ENCODE measurements at places on chromosomes 4 and X. TPM values are rescaled to one million over a fixed set of nuclear protein-coding genes. Genes with fewer than 3 reads are reported as not detected.

DNA sequence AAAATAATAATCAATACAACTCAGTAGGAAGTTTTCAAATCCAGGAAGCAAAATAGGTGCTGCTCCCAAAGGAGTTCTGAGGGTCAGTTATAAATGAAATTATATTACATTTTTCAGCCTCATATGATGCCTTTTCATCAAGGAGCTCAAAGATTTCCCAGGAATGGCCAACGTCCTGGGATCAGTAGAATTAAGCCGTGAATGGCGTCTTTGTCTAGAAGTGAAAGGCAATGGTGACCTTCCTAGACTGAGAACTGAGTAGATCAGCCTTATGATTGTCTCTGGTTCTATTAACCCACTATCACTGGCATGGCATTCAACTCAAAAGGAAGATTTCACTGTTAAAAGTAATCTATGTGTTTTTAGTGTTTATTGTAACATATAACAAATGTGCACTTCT lies 74.4 kb downstream of the ENOX2 start:
- H3K36me3 ChIP-seq = no peaks in the 10 kb centered on the region
- no peaks in the 10 kb centered on the region for H3K27me3 ChIP-seq
- H3K4me3 ChIP-seq = no peak overlapping the region
- DNase-seq = no peak
- no peak overlapping the region for H3K27ac ChIP-seq
- H3K4me1 ChIP-seq = no peaks in the 10 kb centered on the region

Gene PRPS1
- total RNA-seq = 65.8 TPM

DNA sequence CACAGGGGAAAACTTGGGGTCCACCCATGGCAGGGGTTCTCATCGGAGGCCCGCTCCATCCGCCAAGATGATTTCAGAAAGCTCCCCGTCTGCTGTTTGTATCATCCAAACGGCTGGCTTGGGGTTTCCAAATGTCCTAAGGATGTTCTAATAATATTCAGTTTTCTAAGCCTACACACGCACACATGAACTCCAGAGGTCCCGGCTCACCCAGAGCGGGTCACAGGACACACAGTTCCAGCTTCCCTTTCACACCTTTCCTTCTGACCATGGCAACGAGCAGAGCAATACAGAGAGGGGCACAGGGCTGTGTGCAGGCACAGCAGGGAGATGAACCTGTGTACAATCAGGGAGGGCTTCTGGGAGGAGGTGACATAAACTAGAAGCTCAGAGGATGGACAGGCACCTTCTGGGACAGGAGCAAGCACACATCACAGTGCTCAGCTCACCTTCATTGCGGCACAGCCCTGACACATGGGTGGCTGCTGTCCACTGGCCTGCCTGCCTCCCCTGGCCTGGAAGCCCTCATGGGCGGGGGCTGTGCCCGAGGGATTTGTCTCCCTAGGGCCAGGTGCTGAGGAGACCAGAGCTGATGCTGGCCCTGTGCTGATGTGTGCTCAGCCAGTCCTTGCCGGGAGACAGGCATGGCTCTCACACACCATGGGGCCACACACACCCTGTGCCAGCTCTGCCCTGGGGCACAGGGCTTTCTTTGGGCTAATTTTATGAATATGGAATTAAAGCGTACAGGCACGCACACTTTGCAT lies 44.8 kb downstream of the ABLIM2 start:
- H3K4me1 ChIP-seq = no peaks in the 10 kb centered on the region
- DNase-seq = no peak
- no peak overlapping the region for H3K27ac ChIP-seq
- no peaks in the 10 kb centered on the region for H3K27me3 ChIP-seq

DNA sequence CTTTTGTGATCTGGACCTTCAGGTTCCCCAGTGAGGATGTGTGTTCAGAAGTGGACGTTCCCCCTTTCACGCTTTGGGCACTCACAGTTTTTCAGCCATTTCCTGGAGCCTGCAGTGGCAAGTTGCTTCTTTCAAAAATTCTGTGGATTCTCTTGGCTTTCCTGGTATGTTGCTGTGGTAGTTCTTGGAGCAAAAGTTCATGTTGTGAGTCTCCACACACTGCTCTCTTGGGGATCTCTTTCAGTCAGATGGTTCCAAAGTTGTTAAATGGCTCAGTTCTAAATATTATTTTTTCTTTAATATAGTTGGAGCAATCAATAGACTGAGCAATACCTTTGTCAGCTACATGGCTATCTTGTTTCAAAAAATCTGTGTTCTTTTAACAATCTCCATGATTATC lies 28.5 kb upstream of the BANK1 start:
- H3K27me3 ChIP-seq = no peaks in the 10 kb centered on the region
- H3K4me3 ChIP-seq = no peak overlapping the region
- H3K27ac ChIP-seq = no peak overlapping the region
- no peaks in the 10 kb centered on the region for H3K4me1 ChIP-seq

GRCh38 chr4:42656679-42656943 lies 294 bp downstream of the ATP8A1 start:
- no peaks in the 10 kb centered on the region for H3K27me3 ChIP-seq
- peak overlapping the region; percentile 93 for H3K4me3 ChIP-seq

GRCh38 chr4:20995610-20996009 lies 295.4 kb downstream of the PACRGL start:
- no peak for DNase-seq
- no peak overlapping the region for H3K27ac ChIP-seq
- H3K4me1 ChIP-seq = no peaks in the 10 kb centered on the region
- H3K4me3 ChIP-seq = no peak overlapping the region

DNA sequence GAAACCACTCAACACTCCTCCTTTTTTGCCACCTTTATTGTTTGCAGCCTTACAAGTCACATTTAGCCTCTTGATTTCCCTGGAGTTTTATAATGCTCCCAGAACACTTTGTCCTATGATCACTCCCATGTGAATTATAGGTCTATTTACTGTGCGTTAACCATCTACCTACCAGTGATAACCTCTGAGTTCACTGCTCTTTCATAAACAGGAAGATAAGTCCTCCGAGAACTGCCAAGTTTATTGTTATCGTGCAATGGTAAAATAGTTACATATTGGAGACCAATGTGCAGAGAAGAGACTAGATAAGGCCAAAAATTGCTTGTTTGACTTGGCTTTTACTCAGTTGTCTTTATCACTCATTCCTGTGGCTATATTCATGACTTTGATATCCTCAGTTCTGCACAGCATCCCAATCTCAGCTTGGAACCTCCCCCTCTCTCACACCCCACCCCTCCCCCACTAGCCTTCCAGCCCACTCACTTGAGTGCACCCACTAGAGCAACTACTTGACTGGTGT lies 12.9 kb upstream of the NUDT9 start:
- H3K27ac ChIP-seq = no peak overlapping the region
- no peak for DNase-seq
- H3K36me3 ChIP-seq = no peaks in the 10 kb centered on the region
- no peaks in the 10 kb centered on the region for H3K4me1 ChIP-seq

Gene AFF2
- not detected for total RNA-seq

GRCh38 chr4:166987026-166987425 lies 247.3 kb downstream of the SPOCK3 start:
- H3K27me3 ChIP-seq = no peaks in the 10 kb centered on the region
- no peaks in the 10 kb centered on the region for H3K36me3 ChIP-seq
- H3K4me3 ChIP-seq = no peak overlapping the region
- no peaks in the 10 kb centered on the region for H3K4me1 ChIP-seq

DNA sequence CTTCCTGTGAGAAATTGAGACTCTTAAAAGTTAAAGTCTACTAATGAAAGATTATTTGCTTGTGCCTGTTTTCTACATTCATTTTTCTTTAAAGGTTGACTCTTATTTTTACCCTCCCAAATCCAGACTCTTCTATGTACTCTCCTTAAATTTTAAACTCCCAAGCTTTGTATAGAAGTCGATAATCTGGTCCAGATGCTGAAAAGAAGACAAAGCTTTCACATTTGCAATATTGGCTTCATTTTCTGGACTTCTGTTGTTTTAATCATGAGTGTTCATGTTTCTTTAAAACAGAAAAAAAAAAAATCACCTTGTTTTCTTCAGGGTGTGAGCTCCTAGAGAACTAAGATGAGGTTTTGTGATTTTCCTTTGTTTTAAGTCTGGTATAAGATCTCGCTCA lies 53.2 kb upstream of the TBC1D14 start:
- H3K27me3 ChIP-seq = no peaks in the 10 kb centered on the region
- peaks cover 5% of the 10 kb centered on the region for H3K36me3 ChIP-seq
- DNase-seq = no peak
- H3K4me1 ChIP-seq = peaks cover 18% of the 10 kb centered on the region
- H3K4me3 ChIP-seq = no peak overlapping the region

DNA sequence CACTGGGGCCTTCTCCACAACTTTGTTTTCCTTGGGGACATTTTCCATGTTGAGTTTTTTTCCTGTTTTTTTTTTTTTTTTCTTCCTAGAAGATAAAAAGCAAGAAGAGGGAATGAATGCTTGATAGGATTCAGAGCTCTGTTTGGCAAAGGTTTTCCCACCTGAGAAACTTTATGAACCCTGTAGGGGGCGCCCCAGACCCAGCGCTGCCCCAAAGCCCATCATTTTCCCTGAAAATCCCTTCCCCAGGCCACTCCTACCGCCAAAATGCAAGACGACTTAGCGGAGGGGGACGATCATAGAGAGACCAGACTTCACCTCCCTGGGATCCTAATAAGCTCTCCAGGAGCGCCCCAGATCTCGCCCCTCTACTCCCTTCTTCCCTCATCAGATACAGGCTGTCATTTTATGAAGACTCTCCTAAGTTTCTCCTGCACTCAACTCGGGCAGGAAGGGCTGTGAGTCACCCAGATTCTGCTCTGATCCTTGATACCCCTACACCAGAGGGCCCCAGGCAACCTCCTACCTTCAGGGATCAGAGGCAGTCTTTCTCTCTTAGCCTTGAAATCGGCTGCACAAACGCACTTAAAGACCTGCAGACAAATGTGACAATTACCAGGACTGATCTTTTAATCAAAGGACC lies 1.4 kb downstream of the BEX5 start:
- no peak overlapping the region for H3K4me3 ChIP-seq
- no peak for DNase-seq
- no peaks in the 10 kb centered on the region for H3K4me1 ChIP-seq
- no peak overlapping the region for H3K27ac ChIP-seq

Gene F11
- total RNA-seq = not detected

DNA sequence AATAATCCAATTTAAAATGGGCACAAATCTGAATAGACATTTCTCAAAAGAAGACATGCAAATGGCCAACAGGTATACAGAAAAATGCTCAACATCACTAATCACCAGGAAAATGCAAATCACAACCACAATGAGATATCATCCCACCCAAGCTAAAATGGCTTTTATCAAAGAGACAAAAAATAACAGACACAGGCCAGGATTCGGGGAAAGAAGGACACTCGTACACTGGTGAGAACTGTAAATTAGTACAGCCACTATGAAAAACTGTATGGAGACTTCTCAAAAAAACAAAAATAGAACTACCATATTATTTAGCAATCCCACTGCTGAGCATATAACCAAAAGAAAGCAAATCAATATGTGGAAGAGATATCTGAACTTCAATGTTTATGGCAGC lies 8.5 kb downstream of the SPP1 start:
- DNase-seq = no peak
- H3K36me3 ChIP-seq = no peaks in the 10 kb centered on the region
- H3K4me3 ChIP-seq = no peak overlapping the region

DNA sequence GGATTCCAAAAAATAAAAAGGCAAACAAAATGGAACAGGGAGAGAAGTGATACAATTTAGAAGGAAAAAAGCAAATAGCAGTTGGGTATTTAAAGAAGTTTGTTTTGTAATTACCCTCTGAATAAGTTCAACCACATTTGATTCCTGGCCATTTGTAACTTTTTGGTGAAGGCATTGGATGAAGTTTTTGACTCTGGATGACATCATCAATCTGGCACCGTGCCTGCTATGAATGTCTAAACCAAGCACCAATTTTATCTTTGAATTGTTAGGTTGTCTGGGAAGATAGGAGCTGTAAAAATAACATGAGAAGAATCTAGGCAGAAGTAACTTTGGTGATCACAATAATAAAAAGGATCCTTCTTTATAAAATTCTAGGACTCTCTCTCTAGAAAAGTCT lies 29.5 kb downstream of the TMPRSS11A start:
- no peaks in the 10 kb centered on the region for H3K36me3 ChIP-seq
- DNase-seq = no peak
- no peak overlapping the region for H3K4me3 ChIP-seq
- H3K4me1 ChIP-seq = no peaks in the 10 kb centered on the region

GRCh38 chr4:78926826-78927225 lies 12.4 kb downstream of the PAQR3 start:
- H3K4me1 ChIP-seq = no peaks in the 10 kb centered on the region
- H3K36me3 ChIP-seq = no peaks in the 10 kb centered on the region
- no peak overlapping the region for H3K27ac ChIP-seq
- no peak overlapping the region for H3K4me3 ChIP-seq

DNA sequence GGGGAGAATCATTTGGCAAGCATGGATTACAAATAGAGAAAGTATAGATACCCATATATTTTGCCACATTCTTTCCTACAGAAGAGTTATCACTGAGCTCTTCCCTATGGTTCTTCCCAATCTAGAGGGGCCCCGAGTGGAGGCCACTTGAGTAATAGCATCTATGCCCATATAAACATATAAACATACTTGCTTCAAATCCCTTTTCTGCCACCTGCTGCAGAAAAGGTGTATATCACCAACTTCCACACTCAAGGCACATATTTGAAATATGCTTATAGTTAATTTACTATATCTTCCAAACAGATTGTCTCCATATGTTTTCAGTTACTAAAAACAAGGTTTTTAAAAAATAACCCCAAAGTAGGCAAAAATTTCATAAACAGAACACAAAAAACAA lies 642.8 kb upstream of the DIPK2B start:
- no peak for DNase-seq
- no peak overlapping the region for H3K4me3 ChIP-seq
- 0 out of 2 replicates have a peak, but pooled peaks cover 2% of the 10 kb centered on the region for H3K27me3 ChIP-seq
- H3K36me3 ChIP-seq = no peaks in the 10 kb centered on the region
- H3K4me1 ChIP-seq = no peaks in the 10 kb centered on the region

Gene RAB9A
- total RNA-seq = 44.2 TPM

Gene BEX1
- total RNA-seq = not detected

DNA sequence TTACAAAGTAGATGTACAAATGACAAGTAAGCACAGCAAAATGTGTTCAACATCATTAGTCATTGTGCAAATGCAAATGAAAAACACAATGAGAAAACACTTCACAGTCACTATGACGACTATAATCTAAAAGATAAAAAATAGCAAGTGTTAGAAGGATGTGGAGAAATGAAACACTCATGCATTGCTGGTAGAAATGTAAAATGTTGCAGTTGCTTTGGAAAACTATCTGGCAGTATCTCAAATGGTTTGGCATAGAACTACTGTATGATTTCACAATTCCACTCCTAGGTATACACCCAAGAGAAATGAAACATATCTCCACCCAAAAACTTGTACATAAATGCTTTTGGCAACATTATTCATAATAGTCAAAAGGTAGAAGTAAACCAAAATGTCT lies 459.7 kb upstream of the TRAM1L1 start:
- no peaks in the 10 kb centered on the region for H3K27me3 ChIP-seq
- H3K4me1 ChIP-seq = no peaks in the 10 kb centered on the region
- H3K36me3 ChIP-seq = no peaks in the 10 kb centered on the region
- no peak overlapping the region for H3K27ac ChIP-seq

Gene HTN1
- total RNA-seq = not detected

DNA sequence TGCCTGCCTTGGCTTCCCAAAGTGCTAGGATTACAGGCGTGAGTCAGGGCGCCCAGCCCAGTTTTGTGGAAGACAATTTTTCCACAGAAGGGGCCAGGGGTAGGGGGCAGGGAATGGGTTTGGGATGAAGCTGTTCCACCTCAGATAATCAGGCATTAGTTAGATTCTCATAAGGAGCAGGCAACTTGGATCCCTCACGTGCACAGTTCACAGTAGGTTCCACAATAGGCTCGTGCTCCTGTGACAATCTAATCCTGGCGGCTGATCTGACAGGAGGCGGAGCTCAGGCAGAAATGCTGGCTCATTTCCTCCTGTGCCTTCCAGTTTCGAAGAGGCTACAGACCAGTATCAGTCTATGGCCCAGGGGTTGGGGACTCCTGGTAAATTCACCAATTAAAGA lies 491.6 kb upstream of the AADAT start:
- no peak for DNase-seq
- H3K4me3 ChIP-seq = no peak overlapping the region
